ENCODE measurements at places on chromosomes 5 and 9.

GRCh38 chr9:113537229-113537810 is 73.8 kb downstream of the RGS3 start:
- DNase-seq, result no peak

DNA sequence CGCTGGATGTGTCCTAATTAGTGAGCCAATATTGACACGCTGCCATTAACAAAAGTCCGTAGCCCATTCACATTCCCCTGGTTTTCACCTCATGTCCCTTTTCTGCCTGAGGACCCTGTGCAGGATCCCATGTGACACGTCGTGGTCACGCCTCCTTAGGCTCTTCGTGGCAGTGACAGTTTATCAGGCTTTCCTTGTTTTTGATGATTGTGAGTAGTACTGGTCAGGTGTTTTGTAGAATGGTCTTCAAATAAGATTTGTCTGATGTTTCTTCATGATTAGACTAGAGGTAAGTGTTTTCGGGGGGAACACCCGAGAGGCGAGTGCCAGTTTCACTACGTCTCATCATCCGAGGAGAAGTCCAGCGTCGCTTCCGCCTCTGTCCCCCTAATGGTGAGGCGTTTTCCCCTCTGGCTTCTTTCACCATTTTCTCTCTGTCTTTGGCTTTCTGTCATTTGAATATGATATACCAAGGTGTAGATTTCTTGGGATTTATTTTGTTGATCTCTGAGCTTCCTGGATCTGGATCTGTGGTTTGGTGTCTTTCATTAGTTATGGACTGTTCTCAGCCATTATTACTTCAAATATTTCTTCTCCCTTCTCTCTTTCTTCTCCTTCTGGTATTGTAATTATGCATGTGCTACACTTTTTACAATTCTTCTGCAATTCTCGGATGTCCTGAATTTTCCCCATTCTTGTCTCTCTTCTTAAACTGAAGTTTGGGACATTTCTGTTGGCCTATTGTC is 57.3 kb downstream of the TRIP13 start:
- DNase-seq, result no peak

DNA sequence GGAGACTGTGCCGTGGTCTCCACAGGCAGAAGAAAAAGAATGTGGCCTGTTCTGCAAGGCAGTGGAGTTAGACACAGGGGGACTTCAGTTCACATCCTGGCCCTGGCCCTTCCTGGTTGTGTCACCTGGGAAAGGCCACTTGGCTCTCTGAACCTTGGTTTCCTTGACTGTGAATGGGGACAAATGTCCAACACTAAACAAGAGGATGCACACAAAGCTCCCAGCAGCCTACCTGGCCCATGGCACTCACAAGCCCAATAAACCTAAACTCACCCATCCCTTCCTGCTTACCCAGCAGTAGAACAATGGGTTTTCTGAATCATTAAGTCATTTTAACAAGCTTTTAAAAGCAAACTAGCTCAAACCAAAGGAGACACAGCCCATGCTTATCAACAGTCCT is 103.9 kb downstream of the FRMD3 start:
- no peak for DNase-seq

DNA sequence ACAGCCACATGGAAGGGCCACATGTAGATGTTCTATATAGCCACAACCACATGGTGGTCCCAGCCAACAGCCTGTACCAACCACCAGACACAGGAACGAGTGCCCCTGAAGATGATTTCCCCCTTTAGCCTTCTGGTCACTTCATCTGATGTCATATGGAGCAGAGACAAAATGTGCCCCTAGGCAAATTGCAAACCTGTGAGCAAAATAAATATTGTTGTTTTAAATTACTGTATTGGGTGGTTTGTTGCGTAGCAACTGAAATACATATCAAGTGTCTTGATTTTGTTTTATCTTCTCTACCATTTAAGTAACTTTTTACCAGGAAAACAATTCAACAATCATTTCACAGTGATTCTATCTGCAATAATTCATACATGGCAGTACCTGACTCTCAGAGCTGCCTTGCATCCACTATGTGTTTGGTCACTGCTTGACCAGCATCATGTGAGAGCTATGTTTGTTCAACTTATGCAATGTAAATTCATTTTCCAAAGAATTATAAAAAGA is 142.5 kb upstream of the VLDLR start:
- DNase-seq, result no peak

- no peak for DNase-seq
Measured at GRCh38 chr5:146213210-146213826, 9.9 kb downstream of the RBM27 start.

Measured in esophagus squamous epithelium (tissue), 5 donors.